ENCODE measurements at places on chromosomes 13 and 19. TPM values are rescaled to one million over a fixed set of nuclear protein-coding genes. Genes with fewer than 3 reads are reported as not detected.

DHDH gene
- total RNA-seq, result 1.2 TPM

GRCh38 chr13:100790405-100790804 is 115.8 kb upstream of the TMTC4 start:
- ATAC-seq, result no peak

- no peak for ATAC-seq
Measured at GRCh38 chr19:50155520-50156109, 7.5 kb downstream of the IZUMO2 start.

DNA sequence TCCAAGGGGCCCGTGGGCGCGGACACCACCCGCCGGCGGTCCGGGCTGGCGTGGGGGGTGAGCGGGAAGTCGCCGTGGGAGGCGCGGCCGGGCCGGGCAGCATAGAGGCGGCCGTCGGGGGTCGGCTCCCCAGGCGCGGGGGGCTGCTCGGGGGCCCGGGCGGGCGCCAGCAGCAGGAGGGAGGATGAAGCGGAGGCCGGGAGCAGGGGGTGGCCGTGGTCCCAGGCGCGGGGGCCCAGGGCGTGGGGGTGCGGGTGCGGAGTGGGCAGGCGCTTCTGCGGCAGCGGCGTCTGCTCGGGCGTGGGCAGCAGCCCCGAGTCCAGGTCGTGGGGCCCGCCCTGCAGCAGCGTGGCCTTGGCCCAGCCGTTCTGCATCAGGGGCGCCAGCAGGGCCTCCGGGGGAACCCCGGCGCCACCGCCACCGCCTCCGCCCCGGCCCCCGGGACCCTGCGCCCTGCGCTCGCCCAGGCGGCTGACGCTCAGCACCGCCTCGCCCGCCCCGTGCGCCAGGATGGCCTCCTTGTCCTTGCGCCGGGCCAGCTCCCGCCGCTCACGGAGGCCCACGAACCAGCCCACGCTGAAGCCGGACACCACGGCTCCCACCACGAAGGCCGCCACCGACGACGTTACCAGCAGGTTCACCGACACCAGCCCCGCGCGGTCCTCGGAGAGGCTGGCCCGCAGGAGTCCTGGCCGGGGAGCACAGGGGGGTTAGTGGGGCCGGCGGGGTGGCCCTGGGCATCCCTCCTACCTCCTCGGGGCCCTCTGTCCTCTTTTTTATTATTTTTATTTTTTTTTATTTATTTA is 4.2 kb upstream of the LRG1 start:
- no peak for ATAC-seq

- no peak for ATAC-seq
Measured at GRCh38 chr13:27708325-27708724, 84.0 kb upstream of the GSX1 start.

ZNF345 gene
- 14.9 TPM for total RNA-seq
